ENCODE measurements at places on chromosomes 16 and 17.

GRCh38 chr16:68377667-68378393 is 67.0 kb downstream of the PRMT7 start:
- DNase-seq: no peak

DNA sequence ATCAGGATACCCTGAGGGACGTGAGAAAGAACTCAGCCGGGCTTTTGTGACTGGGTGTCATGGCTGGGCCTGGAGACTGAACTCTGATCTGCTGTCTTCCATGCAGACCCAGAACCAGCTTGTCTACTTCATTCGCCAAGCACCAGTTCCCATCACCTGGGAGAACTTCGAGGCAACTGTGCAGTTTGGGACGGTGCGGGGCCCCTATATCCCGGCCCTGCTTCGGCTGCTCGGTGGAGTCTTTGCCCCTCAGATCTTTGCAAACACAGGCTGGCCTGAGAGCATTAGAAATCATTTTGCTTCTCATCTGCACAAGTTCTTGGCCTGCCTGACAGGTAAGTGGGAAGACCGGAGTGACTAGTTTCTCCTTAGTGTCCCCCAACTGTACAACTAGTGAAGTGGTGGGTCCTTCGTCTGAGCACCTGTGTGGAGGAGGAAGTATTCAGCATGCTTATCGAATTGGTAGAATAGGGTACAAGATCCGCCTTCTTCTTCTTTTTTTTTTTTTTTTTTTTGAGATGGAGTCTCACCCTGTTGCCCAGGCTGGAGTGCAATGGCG is 15.5 kb downstream of the DNAH2 start:
- no peak for DNase-seq

GRCh38 chr17:40615068-40615840 is 32.4 kb downstream of the SMARCE1 start:
- DNase-seq: peak; percentile 17

DNA sequence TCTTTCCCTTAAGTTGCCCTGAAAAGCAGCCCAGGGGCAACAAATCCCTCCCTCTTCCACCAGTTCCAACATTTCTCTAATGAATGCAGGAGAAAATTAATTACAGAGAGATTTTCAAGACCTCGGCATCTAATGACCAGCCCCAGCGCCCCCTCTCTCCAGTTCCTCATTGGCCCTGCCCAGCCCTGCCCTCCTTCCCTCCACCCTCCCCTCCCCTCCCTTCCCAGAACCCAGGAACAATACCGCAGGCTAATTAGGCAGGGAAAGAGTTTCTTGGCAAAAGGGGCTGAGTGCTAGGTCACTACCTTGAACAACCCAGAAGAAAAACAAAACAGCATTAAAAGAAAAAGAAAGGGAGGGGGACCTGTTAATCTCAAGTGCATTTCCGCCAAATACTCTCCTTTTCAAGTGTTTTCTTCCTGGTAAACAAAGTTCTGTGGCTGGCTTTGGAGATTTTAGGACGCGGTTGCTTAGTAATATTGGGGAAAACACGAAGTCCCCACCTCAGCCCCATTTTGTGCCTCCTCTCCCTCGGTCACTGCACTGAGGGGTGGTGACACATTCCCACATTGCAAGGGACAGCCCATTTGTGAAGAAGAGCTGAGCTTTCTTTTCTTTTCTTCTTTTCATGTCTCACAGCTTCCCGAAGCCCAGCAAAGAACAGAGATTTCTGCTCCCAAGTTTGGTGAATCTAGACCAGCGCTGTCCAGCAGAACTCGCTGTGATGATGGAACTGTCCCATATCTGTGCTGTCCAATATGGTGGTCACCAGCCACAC is 215.4 kb downstream of the SOX9 start:
- no peak for DNase-seq

GRCh38 chr16:12211870-12212690 is 235.5 kb downstream of the SNX29 start:
- DNase-seq: no peak

GRCh38 chr17:1630662-1631061 is 2.0 kb upstream of the SLC43A2 start:
- DNase-seq: no peak

DNA sequence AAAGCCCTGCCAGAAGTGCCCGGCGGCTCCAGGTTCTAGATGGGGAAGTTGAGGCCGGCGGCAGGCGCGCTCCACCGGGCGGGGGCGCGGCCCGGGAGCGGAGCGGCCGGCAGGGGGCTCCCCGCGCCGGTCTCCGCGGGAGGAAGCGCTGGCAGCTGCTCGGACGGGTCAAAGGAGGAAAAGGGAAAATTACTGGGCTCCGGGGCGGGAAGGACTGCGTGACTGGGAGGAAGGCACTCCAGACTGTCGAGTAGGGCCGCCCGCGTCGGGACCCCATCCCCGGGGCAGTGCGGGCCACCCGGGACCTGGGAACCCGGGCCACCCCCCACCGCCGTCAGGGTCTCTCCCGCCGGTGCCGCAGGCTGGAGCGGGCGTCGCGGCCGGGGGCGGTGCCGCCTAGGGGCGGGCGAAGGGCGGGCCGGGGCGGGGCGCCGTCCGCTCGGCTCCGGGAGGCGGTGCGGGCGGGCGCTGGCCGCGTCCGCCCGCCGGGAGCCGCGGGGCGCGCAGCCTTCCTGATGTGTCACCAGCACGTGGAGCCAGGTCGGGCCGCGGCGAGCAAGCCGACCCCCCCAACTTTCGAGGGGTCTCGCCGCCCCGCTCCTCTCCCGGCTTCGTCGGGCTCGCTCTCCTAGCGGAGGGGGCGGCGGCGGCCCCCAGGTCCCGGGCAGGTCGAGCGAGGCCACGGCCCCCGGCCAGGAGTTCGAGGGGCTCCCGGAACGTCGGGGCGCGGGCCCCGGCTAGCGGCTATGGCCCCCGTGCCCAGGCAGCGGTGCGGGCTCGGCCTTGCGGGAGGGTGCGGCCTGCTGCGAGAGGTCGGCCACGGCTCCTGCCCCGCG is 167.5 kb downstream of the RAB11FIP4 start:
- peak; percentile 27 for DNase-seq

- no peak for DNase-seq
Observed at GRCh38 chr17:37118366-37119137, 169.8 kb downstream of the AATF start.

DNA sequence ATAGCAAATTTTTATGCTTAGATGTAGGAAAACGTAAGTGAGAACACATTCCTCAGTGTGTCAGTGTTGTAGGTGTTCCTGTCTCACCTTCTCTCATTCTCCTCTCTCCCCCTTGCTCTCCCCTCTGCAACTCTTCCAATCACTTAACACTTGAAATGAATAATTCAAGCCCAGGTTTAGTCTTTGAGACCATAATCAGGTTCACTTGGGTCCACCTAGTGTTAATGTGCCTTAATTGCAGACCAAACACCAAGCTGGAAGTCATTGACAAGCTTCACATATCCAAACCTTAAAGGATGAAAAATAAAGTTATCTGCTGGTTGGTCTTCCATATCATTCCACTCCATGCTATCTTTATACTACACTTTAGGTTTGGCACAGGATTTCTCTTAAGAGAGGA is 37.0 kb downstream of the STXBP4 start:
- DNase-seq: peak; percentile 40

- peak; percentile 75 for DNase-seq
Observed at GRCh38 chr17:17641621-17642409, 39.4 kb upstream of the RAI1 start.

GRCh38 chr17:19288453-19288852 is 51.3 kb downstream of the EPN2 start:
- DNase-seq: no peak

DNA sequence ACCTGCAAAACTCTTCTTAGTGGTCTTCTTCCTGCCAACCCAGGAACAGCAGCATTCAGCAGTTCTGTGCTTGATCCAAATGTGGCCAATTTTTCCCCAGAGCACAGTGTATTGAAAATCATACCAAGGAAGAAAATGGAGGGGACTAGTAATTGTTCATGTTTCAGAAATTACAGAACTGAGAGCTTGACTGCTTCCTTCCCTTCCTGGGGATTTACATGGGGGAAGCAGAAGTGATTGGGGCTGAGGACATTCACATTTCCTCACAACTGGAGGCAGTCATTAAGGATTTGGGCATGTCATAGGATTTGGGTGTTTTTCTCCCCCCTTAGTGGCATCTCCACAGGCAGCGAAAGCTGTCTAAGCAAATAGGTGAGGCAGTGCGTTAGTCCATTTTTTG is 19.7 kb downstream of the CIITA start:
- no peak for DNase-seq

DNA sequence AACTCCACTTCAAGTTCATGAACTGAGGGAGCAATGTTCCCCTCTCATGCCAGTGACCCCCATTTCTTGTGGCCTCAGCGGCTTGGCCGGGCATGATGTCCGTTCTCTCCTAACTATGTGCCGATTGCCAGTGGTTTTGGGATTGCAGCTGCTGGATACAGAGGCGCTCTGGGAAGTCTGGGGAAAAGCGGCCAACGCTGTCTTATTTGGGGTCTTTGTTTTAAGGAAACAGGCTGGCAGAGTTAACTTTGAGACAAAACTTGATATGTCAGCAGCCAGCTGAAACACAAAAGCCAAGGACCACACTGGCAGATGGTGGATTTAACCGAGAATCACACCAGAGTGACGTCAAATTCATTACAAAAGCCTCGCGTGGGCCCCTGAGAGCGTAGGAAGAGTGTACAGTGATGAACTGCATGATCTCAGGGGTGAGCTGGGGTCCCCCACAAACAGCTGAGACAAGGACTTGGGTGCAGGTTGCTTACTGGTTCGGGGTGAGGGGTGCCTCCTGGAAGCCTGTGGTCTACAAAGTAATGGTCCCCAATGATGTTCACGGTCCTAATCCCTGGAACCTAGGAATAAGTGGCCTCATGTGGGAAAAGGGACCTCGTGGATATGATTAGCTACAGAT is 180.4 kb downstream of the IRF8 start:
- no peak for DNase-seq

DNA sequence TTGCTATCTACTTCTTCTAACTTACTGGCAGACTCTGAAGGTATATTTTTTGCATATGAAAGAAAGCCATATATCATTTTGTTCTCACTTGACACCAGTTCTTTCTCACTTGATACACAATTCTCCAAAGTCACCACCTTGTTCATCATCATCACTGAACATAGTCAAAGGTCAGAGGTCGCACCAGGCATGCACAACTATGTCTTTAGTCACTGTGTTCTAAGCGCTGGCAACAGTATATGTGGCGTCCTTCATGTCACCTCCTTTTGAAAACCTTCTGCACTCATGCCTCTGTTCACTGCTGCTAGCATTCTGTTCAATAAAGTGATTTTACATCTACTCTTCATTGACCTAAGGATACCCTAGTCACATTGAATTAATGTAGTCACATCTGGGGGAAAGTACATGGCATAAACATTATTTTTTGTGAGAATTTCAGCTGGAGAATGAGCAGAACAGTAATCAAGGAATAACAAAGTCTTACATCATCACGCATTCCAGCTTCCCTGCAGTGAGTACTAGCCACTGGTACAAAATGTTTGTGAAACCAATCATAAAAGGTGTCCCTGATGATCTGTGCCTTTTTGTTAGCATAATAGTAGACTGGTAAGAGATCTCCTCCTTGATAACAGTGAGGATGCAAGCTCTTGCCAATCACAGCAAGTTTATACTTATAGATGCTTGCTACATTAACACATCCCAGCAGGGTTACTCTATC is 20.5 kb upstream of the TBX4 start:
- DNase-seq: no peak

- DNase-seq: no peak
Observed at GRCh38 chr17:4375039-4375748, 8.7 kb upstream of the UBE2G1 start.

- peak; percentile 9 for DNase-seq
Observed at GRCh38 chr16:30004811-30005242, 6.0 kb downstream of the DOC2A start.

DNA sequence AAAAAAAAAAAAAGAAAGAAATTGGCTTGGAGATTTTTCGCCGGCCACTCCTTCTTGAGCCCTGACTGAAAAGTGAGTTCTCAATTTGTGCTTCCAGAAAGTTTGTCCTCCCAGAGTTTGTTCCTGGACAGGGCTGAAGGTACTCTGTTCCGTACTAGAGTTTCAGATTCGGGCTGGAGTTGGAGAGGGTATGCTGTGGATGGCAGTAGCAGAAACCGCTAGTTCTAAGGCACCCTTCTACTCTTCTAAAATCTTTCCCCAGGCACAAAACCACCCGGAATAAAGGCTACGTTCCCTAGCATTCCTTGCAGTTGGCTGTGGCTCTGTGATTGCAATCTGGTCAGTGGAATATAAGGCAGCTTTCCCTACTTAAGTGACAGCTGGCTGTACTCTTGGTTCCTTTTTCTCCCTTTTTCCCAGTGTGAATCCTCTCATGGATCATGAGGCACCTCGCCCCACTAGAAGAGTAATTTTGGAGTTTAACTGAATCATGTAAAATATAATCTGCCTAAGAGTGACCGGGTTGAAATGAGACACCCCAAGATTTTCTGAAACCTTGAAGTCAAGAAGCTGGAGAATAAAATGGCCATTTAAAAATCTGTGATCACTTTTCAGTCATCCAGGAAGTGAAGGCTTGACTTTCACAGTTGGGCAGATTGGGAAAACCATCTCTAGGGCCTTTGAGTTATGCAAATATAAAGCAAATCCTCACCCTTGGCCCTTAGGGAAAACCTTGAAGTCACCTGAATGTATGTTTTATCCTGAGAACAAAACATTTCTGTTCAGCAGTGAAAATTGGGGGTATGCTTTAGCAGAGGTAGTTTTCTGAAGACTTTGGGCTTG is 901 bp upstream of the HEATR6 start:
- DNase-seq: peak; percentile 22

DNA sequence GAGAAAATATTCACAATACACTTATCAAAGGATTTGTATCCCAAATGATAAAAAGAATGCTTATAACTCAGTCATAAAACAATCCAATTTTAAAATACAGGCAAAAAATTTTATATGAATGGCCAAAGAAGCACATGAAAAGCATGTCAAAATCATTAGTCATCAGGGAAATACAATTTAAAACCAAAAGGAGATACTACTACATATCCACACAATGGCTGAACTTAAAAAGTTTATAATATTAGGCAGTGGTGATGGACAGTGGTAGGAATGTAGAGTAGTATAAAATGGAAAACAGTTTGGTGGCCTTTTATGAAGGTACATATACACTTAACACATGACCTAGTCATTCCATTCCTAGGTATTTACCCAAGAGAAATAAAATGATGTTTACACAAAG is 12.2 kb downstream of the CMC2 start:
- no peak for DNase-seq

GRCh38 chr17:29640981-29641642 is 18.4 kb upstream of the CORO6 start:
- DNase-seq: no peak

GRCh38 chr17:28475151-28475900 is 1.9 kb downstream of the SLC13A2 start:
- no peak for DNase-seq

GRCh38 chr17:56752263-56752836 is 81.4 kb downstream of the C17orf67 start:
- no peak for DNase-seq

- no peak for DNase-seq
Observed at GRCh38 chr17:55531053-55531728, 19.9 kb upstream of the SMIM36 start.

DNA sequence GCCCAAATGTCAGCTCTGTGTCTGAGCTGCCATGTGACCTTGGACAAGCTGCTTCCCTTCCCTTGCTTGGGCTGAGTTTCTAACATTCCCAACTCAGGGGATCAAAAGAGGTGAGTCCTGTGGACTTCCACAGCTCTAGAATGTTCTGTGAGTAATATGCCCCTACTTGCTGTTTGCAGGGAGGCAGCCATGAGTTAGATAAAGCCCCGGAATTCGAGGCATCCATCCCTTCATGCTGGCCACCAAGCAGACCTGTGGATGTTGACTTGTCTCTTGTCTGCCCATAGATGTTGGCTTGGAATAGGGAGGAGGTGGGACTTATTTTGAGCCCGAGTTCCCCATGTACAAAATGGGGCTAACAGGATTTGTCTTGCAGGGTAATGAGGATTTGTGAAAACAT is 36.2 kb downstream of the KSR1 start:
- no peak for DNase-seq

- DNase-seq: no peak
Observed at GRCh38 chr17:57197466-57198071, 58.8 kb upstream of the MSI2 start.

Measured in NCI-H2081 (cell line).